ENCODE measurements at places on chromosomes 12 and 14. TPM values are rescaled to one million over a fixed set of nuclear protein-coding genes. Genes with fewer than 3 reads are reported as not detected.

GRCh38 chr12:5191803-5192538 lies 148.3 kb downstream of the KCNA5 start:
- no peak for DNase-seq

GRCh38 chr14:95503365-95504134 lies 12.9 kb downstream of the SYNE3 start:
- DNase-seq, result no peak

DNA sequence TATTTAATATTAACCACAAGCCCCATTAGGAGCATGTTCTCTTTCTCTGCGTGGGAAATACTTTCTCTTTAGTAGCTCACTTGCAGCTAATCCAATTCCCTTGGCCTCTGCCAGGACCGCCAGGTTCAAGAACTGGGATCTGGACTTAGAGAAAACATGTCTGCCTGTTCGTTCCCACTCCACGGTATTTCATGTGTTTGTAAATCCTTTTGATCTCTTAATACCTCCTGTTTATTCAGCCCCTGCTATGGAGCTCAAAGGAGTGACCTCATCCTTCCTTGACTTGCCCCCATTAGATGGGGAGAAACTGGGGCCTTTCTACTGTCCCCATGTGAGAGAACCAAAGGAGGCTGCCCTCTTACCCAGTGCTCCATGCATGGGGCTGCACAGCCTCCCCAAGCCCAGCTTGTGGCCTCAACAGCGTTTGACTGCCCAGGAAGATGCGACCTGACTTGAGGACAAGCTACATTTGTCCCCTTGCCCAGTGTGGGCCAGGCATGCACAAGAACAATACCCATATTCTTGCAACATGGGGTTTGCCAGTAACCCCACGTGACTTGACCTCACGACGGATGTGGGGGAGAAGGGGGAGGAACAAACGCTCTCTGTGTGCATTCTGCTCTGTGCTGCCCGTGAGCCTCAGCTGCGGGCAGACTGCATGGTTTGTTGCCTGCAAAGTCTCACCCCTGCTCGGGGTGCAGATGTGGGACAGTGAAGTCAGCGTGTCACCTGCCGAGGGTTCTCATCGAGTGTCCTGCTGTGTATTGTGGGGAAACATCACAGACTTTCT lies 30.3 kb downstream of the CD9 start:
- peak; percentile 68 for DNase-seq

GRCh38 chr12:111585690-111586089 lies 13.4 kb downstream of the ATXN2 start:
- no peak for DNase-seq

DNA sequence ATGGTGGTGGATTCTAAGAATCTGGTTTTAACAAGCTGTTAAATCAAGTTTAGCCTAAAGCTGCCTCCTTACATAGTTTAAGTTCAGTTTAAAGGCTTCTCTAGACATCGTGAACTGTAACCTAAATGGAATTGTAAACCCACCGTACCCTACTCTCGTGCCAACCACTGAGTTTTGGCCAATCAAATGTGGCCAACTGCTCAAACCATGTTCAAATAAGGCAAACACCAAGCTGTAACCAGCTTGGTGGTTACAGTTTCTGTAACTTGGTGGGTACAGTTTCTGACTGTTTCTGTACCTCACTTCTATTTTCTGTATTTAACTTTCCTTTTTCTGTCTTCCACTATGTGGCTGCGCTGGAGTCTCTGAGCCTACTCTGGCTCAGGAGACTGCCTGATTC lies 131.9 kb upstream of the DDHD1 start:
- no peak for DNase-seq

GRCh38 chr12:2682296-2683251 lies 112.2 kb upstream of the FKBP4 start:
- no peak for DNase-seq

DNA sequence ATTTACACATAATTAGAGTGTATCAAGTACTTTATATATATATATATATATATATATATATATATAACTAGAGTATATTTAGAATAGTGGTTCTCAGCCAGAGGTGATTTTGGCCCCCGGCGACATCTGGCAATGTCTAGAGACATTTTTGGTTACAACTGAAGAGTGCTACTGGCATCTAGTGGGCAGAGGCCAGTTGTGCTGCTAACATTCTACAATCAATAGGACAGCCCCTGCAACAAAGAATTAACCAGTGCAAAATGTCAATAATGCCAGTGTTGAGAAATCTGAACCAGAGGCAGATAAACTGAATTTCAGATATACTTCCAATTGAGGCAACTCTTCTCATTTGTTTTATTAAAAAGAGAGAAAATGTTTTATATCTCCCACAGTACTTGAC lies 8.9 kb downstream of the GTF2A1 start:
- DNase-seq, result no peak

DNA sequence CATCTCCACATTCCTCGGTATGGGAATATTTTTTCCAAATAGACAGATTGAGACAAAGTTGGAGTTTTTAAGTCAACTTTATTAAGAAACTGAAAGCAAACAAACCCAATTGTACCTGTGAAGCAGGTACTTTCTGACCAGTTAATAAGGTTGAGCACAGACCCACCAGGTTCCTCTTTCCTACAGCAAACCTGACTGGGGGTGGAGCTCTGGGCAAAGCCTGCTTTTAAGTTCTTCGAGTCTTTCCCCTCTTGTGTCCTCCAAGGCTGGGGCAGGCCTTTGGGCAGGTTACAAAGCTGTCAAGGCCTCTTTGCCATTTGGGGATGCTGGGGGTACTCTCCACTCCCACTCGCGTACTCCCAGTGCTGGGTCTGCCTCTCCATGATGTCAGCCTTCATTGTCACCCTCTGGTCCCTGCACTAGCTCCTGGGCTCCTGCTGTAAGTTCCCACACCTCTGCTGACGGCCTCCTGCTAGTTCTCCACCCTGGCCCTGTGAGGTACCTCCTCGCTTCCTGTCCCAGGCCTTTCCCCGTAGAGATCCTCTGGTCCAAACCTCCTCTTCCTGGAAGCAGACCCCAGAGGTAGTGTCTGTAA lies 3.2 kb downstream of the KCNH3 start:
- DNase-seq, result no peak

- no peak for DNase-seq
Observed at GRCh38 chr14:102426796-102427195, 64.1 kb downstream of the TECPR2 start.

- no peak for DNase-seq
Observed at GRCh38 chr12:12290206-12290605, 23.4 kb upstream of the LRP6 start.

DNA sequence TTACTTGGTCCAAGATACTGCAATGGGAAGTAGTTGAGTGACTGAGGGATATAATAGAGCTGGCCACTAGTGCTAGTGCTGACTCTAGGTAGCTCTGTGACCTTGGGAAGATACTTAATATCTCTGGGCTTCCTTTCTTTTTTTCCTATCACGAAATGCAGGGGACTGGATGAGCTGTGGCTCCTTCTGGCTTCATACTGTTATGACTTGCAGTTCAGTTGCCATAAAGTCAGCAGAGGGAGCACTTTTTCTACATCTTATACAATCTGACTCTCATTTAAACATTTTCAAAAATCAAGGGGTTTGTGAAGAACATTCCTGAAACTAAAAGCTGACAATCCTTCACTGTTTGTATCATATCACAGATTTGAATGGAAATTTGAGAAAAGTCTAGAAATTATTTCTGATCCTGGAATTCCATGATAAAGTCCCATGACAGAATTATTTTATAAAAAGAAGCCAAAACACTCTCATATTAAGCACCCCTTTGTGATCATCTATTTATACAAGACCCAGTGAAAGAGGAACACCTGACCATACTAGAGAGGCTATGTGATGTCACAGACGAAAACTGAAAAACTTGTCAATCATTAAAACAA lies 5.3 kb downstream of the BHLHE41 start:
- DNase-seq, result peak; percentile 40

- no peak for DNase-seq
Observed at GRCh38 chr14:101363880-101364391, 197.4 kb upstream of the DIO3 start.

DNA sequence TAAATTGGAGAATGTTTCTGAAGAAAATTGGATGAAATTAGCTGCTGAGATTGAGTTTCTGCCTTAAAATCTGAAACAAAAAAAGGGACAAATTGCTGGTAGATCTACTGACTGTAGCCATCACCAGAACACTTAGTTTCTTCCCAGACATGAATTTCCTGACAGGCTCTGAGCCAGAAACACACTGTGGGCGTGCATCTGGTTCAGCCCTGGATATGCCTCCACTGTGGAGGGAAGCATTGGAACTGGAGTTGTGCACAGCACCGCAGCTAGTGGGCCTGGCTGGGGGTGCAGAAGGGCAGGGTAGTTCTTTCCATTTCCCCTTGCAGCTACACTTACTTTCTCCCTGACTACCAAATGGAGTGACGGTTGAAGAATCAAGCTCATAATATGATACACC lies 31.2 kb downstream of the CREBL2 start:
- no peak for DNase-seq

- no peak for DNase-seq
Observed at GRCh38 chr12:106429043-106429552, 71.5 kb downstream of the POLR3B start.

GRCh38 chr14:32998433-32998832 lies 59.8 kb downstream of the NPAS3 start:
- no peak for DNase-seq

DNA sequence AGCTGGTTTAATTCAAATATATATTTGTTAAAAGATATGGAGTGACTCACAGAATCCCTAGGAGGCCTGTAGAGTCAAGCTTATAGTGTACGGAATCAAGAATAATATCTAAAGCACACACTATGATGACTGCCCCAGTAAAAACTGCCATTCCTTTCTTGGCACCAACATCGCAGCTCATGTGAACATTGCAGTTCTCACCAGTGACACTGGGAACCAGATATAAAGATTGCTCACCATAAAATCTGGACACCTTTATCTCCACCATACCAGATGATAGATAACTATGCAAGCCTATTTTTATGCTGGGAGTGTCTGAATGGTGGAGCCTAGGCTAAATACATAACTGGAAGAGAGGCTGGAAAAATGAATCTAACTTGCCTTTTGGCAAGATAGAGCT lies 463.9 kb upstream of the TBX3 start:
- DNase-seq, result no peak

GRCh38 chr14:97402279-97402678 lies 605.1 kb downstream of the VRK1 start:
- DNase-seq, result peak; percentile 66

- DNase-seq, result no peak
Observed at GRCh38 chr14:57122129-57122528, 146.6 kb downstream of the EXOC5 start.

DNA sequence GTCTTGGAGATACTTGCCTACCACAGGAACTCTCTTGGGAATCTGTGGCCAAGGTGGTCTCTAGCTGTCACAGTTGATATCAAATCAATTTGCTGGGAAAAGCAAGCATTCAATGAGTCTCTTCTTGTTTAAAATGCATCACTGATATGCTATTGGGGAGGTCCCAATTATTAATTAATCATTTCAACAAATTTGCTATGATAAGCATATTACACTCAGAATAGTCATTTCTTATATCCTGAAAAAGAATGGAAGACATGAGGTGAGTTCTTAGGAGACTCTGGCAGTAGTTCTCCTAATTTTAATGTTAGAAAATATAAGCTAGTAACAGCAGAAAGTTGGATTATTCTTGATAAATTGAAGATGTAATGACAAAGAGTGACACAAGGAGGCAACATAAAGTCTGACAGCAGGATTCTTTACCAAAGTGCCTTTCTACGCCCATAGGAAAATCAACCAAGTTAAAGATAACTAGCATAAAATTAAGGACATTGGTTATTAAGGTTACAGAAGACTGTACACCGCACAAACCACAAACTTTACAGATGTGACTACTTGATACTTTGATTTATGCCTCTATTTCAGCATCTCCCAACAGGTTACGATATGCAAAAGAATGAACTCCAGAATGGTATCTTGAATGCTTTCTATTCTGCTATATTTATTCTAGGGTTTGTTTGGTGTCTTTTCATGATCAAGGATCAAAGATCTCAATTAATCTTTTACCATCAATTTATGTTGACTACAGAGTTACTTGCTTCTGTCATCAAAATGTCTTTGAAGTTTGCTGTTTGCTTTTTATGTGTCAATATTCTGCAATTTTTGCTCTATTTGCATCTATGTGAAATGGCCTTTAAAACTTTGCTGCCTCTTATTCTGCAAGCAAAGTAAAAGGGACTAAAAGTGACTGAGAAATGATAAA lies 349.6 kb upstream of the CLEC14A start:
- no peak for DNase-seq

GRCh38 chr14:22517117-22517720 lies 71.8 kb downstream of the DAD1 start:
- DNase-seq, result no peak

- peak; percentile 61 for DNase-seq
Observed at GRCh38 chr12:119669744-119670472, 2.0 kb downstream of the PRKAB1 start.

DNA sequence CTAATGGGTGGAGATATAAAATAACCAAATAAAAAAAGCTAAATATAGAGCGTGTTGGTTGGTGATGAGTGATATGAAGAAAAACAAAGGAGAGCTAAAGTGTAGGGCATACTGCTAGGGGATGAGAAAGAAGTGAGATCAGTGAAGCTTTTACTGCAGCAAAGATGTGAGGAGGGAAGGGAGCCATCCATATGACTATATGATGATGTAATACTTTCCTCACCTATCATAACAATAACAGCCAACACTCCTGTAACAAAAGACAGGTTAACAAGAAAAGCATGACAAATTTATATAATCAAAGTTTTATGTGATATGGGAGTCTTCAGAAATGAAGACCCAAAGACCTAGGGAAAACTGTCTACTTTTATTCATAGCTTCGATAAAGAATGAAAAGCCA lies 57.4 kb upstream of the LRFN5 start:
- DNase-seq, result no peak

- no peak for DNase-seq
Observed at GRCh38 chr12:41264281-41264680, 76.2 kb downstream of the PDZRN4 start.

DNA sequence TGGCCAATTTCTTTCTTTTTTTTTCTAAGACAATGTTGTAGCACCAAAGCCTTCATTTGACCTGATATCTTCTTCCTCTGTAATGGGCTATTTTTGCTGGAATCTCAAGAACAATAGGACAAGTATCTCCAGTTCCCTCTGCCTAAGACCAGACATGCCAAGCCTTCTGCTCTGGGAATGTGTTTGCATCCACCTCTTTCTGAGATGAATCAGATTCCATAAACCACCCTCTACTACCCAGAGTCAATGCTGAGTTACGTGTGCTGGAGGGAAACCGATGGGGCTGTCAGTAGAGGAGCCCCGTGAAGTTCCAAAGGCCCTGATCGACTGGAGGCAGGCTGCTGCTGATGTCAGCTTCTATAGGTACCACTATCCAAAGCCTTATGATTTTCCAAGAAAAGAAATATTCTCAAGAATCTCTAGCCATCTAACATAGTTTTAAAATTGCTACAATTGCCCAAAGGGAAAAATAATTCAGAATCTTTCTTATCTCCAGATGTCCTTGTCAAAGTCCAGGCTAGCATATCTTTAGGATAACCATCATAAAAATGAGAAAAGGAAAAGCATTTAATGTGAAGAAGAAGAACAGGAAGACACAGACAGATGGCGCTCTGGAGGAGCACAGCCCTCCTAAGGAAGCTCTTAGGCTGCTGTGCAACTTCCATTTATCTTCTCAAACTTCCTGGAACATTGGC lies 101.9 kb downstream of the SLC8A3 start:
- DNase-seq, result peak; percentile 33

The ASPG gene
- 7.5 TPM for total RNA-seq

The AHNAK2 gene
- total RNA-seq, result 21.5 TPM

The GLIPR1L1 gene
- not detected for total RNA-seq

The LRP1-AS gene
- total RNA-seq, result not detected

The KRT83 gene
- not detected for total RNA-seq

The TMEM229B gene
- total RNA-seq, result 6.9 TPM

The BAZ2A gene
- total RNA-seq, result 85.8 TPM

The ITGA7 gene
- 64.4 TPM for total RNA-seq

The SELPLG gene
- 2.5 TPM for total RNA-seq

The DBX2 gene
- total RNA-seq, result not detected

The EML1 gene
- 3.6 TPM for total RNA-seq

All from colonic mucosa (tissue), 4 donors.